ENCODE measurements at places on chromosomes 6 and 20.

DNA sequence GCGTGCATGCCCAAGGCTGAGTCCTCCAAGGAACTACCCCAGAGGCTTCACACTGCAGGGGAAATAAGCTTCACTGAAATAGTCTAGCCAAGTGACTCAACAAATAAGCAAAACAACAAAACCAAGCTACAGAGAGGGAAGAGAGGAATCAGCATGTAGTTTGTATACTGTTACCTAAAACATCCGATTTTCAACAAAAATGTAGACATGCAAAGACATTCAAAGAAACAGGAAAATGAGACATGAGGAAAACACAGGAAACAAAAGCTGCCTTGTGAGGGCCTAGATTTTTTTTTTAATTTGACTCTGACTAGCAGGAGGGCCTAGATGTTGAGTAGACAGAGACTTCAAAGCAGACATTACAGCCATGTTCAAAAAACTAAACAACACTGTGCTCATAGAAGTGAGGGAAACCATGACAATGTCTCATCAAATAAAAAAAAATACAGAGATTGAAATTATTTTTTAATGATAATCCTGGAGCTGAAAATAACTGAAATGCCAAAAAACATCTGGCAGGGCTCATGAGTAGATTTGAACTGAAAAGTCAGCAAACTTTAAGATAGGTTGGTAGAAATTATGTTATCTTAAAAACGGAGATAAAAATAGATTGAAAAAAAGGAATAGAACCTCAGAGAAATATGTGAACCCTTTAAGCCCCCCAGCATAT is 16.4 kb upstream of the KIF25 start:
- DNase-seq, result no peak

- DNase-seq, result no peak
Observed at GRCh38 chr6:166104107-166104506, 63.5 kb downstream of the TBXT start.

- DNase-seq, result no peak
Observed at GRCh38 chr20:9500121-9500520, 14.3 kb upstream of the LAMP5 start.

DNA sequence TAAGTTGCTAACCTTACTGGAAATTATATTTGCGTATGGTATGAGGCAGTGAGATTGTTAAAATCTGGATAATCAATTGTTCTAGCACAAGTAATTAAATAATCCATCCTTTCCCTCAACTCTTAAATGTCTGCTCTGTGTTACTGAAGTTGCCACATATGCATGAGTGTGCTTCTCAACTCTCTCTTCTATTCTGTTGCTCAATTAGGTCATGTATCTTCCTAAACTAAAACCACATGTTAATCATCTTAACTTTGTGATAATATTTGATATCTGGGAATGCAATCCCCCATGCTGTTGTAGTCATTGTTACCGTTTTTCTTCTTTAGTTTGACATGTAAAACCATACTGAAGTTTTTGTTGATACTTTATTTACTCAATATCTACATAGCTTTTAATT is 63.5 kb upstream of the STMND1 start:
- DNase-seq, result no peak

DNA sequence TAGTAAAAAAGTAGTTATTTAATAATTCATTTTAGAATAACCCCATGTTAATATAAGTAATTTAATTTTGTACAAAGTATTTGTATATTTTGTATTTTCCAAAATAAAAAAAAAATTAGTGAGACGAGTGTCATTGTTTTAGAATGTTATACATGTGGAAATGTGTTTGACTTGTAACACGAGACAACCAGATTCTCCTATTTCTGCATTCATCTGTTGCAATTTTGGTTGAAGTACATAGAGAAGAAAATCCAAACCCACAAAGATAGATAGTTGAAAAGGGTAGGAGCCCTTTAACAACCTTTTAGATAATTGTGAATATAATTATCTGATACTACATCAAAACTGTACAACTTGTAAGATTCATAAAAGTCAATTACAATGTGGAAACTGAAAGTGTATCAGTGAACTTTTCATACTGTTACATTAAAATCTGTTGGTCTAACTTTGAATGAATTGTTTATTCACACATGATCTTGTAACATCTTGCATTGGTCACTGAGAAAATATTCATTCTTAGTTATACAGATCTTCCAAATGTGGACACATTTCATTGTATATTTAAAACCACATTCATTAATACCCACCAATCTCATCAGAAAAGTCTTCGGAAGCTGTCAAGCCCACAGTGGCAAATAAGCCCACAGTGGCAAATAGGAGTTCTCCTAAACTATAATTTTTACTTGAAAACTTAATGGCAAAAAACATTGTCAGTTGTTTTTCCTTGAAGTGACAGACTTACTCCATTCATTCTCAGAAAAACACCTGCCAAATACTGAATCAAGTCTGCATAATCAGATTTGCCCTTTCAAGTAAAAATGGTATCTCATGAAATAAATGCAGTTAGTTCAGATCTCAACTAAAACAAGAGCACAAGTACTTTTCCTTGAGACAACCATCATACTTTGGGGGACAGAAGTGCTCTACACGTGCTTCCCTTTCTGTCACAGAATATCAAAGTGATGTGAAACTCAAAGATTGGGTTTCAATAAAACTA is 52.8 kb downstream of the FKBP5 start:
- DNase-seq, result no peak

Data from activated CD8-positive, alpha-beta memory T cell treated with anti-CD3 and anti-CD28 coated beads for 1 hour (primary cell).